ENCODE measurements at places on chromosomes 11 and 22.

DNA sequence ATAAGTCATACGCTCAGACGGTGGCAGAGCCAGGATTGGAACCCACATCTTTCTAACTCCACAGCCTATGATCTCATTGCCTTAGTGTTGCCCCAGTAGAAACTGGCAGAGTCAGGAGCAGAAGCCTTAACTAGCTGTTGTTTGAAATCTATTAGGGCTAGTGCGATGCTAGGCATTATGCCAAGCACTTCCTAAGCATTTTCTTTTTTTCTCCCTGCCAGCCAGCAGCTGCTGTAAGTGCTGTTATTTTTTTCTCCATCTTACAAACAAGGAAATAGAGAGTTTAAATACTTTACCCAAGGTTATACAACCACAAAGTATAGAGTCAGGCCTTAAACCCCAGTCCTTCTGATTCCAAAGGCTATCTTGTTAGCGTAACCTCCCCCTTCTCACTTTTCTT lies 161.0 kb upstream of the SORL1-AS1 start:
- DNase-seq: no peak

GRCh38 chr11:83545494-83546260 lies 259.5 kb upstream of the CCDC90B start:
- no peak for DNase-seq

- DNase-seq: peak; percentile 64
These were observed 593 bp downstream of the SSH3 start for GRCh38 chr11:67303835-67304411.

- no peak for DNase-seq
These were observed 1.3 kb upstream of the CCDC88B start for GRCh38 chr11:64338716-64339115.

DNA sequence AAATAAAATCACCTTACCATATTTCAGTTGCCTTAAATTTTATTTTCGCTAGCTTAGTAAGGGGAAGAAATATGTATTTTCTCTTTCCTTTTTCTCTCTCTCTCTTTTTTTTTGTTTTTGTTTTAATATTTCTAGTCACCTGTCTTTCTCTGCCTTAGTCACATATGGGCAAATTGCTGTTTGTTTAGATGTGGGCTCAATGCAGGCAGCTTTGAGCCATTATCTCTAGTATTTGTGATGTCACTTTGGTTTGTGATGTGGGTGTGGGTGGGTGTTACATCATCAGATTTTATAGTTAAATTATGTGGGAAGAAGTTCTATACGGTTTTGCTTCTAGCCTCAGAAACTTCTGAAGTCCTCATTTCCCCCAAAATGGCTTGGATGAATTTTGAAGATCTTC lies at the start of gene C22orf31:
Gene C22orf31 (minus strand): TSS at position 59 of the 400 bp plus-strand sequence. CDS start 39 bp downstream, at position 20.
- no peak for DNase-seq

- DNase-seq: peak; percentile 49
These were observed 9.4 kb downstream of the TRIM29 start for GRCh38 chr11:120128392-120129119.

DNA sequence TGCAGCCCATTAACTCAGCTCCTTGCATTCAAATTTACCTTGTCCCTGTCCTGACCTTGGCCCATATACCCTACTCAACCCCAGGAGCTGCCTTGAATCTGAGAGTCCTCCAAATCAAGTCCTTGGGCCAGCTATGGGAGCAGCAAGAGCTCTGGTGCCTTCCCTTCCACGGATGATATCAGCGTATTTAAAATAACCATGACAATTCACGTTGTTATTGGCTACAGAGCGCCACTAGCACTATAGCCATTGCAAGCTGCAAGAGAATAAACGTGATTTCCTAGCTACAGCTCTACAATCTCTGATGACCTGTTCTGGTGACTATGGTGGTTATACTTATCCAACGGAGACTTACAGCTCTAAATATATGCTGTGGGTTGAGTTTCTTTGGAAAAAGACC lies 357.8 kb downstream of the LARGE1 start:
- no peak for DNase-seq

DNA sequence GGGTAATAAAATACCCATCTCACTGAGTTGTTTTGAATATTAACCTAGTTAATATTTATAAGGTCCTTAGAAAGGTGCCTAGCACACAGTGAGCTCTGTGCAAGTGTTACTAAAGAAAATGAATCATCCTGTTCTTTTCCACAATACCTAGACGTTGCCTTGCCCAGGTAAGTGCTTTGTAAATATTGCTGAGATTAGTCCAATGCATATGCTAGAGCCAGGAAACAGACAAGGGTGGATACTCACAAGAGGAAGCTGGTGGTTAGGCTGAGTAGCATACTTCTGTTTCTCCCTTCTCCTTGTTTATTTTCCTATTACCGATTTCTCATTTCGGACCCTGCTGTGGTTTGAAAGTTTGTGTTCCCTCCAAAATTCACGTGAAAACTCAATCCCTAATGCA lies 58.1 kb upstream of the BARX2 start:
- DNase-seq: no peak

- DNase-seq: peak; percentile 71
These were observed 32.9 kb downstream of the LRRC32 start for GRCh38 chr11:76637491-76638269.

GRCh38 chr22:32622004-32622743 lies 147.6 kb downstream of the FBXO7 start:
- DNase-seq: peak; percentile 40

DNA sequence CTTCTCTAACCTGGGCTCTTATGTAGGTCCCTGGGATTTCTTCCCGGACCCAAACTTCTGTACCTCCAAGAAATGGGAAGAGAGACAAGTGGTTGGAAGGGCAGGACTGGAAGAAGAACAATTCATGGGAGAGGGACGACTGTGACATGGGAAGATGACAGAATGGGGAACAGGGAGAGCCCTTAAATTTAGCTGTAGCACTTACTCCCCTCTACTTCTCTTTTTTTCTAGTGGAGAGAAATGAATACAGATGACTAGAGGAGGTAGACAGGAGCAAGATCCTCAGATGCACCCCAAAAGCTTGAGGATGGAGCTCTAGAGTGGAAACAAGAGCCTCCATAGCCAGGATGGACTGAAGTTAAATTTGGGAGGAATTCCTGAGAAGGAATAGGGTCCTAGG lies 2.3 kb downstream of the RHOG start:
- DNase-seq: no peak

- DNase-seq: no peak
These were observed 42.5 kb upstream of the CDON start for GRCh38 chr11:126105022-126105747.

- no peak for DNase-seq
These were observed 5.2 kb downstream of the DGAT2 start for GRCh38 chr11:75773595-75774353.

DNA sequence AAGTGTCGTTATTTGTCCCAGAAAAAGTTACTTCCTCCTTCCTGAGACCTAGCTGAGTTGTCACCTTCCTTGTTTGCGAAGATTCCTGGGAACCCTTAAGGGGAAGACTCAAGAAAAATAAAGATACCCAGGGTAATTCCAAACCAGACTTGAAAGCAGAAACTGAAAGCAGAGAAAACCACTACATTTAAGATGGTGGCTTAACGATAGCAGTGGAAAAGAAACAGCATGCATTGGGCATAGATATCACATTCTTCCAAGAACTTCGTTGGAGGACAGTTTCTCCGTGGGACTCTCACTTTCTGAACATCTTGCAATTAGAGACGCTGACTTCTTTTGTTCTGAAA lies 89.1 kb downstream of the FAM76B start:
- no peak for DNase-seq

DNA sequence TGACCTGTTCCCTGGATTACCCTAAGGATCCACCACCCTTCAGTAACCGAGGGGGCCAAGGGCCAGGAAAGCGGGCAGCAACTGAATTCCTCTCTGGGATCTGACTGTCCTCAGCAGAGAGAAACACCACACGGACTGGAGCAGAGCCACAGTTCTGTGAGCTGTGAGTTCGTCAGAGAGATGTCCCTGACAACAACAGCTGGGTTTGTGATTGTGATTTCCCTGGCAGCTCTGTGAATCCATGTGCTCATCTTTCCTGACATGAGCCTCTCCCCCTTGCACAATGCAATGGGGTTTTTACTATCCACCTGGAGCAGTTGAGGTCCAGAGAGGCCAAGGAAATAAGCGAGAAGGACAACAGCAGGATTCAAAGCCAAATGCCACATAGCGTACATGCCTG lies 69.4 kb upstream of the AMPD3 start:
- peak; percentile 89 for DNase-seq

GRCh38 chr11:99069856-99070444 lies 49.2 kb downstream of the CNTN5 start:
- no peak for DNase-seq

- no peak for DNase-seq
These were observed 19.4 kb downstream of the GUCY1A2 start for GRCh38 chr11:106998916-106999188.

GRCh38 chr11:15575409-15575808 lies 460.7 kb downstream of the INSC start:
- DNase-seq: no peak

DNA sequence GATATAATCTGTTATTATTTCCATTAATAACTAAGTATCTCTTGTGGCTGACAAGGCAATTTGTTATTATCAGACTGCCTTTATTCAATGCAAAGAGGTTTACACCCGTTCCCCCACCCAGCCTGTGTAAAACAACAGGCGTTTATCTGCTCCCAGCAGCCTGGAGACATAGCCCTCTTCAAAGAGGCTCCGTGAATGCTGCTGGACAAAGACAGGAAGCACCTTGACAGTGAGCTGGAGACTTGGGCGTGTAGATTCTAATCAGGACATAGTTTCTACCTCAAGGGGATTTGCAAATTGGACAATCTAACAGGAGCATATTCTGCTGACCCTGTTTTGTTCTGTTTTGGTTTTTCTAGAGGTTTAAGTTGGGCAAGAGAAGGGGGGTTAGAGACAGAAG lies 733.0 kb upstream of the KIRREL3 start:
- DNase-seq: no peak

DNA sequence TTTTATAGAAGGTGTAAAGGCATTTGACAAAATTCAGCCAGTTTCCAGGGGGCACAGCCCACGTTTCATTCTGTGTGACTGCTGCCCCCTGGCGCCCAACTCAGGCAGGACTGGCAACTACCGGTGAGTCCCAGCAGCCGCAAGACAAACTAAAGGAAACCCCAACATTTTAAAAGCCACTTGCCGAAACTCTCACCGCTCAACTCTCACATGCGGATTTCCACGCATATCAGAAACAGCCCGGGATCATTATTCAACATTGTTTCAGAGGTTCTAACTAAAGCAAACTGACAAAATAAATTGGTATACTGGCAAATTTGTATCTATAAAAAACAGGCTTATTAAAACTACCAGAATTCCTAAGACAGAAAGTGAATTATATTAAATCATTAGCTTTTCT lies 48.2 kb downstream of the MORC2 start:
- DNase-seq: peak; percentile 87

DNA sequence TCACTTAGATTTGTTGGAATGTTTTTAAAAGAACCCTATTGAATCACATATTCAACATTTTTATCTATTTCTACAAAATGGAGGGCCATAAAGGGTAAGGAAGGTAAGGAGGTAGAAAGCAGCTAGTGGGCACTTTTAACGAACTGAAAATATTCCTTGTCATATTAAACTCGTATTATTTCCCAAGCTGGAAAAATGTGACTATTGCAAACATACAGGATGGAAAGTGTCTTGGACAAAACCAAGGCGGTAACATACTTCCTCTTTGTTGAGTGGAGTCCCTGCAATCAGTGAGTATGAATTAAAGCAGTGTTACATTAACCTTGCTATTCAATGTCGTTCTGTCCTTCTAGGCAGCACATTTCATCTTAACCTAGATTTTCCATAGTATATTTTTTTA lies 165.6 kb downstream of the RCN1 start:
- DNase-seq: no peak

- DNase-seq: peak; percentile 70
These were observed 25.3 kb downstream of the SCN3B start for GRCh38 chr11:123628936-123629683.

DNA sequence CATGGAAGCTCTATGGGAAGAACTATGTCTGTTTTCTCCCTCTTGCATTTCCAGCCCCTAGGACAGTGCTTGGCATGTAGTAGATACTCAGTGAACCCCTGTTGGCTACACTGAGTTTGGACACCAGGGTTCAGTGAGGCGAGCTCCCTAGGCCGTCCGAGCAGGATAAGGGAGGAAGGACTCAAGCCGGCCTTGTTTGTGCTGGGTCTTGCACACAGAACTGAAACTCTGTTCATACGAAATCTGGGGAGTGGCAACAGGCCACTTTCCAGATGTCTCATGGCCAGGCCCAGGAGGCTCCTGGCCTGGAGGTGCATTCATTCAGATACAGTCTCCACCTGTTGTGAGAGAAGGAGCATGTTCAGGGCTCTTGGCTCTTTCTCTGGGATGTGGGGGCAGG lies 23.6 kb upstream of the LMO1 start:
- DNase-seq: no peak

- peak; percentile 74 for DNase-seq
These were observed 32.5 kb upstream of the ATXN10 start for GRCh38 chr22:45638834-45639746.

DNA sequence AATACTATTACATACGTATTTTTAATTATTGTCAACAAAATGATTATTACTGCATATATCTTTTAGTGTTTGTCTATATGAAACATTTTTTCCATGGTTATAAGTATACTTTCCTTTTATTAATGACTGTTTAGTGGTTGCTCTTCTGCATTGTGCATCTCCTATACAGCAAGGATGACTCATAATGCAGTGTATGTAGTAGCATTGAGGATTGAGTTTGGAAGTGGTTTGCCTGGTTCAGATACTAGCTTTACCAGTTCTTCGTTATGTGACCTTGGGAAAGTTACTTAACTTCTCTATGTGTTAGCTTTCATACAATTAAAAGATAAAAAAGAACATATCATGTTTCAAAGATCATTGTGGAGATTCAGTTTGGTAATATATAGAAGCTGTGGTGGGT lies 44.1 kb downstream of the CHORDC1 start:
- DNase-seq: no peak

DNA sequence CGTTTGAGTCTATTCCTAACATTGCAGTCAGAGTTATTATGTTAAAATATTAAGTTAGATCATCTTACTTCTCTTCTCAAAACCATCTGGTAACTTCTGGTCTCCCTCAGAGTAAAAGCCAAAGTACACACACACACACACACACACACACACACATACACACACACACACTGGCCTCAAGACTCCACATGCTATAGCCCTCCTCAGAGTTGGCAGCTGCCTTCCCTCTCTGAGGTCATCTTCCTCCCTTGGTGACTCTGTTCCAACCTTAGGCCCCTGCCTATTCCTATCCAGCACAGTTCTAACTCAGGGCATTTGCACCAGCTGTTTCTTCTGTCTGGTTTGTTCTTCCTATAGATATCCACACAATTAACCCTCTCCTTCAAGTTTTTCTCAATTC lies 272.0 kb upstream of the SESN3 start:
- no peak for DNase-seq

All from psoas muscle (tissue), 8 donors.